AG09319 (cell line): ENCODE measurements at places on chromosomes 5 and 9.

- DNase-seq = no peak
Measured at GRCh38 chr5:151318850-151319732, 15.5 kb upstream of the SLC36A3 start.

DNA sequence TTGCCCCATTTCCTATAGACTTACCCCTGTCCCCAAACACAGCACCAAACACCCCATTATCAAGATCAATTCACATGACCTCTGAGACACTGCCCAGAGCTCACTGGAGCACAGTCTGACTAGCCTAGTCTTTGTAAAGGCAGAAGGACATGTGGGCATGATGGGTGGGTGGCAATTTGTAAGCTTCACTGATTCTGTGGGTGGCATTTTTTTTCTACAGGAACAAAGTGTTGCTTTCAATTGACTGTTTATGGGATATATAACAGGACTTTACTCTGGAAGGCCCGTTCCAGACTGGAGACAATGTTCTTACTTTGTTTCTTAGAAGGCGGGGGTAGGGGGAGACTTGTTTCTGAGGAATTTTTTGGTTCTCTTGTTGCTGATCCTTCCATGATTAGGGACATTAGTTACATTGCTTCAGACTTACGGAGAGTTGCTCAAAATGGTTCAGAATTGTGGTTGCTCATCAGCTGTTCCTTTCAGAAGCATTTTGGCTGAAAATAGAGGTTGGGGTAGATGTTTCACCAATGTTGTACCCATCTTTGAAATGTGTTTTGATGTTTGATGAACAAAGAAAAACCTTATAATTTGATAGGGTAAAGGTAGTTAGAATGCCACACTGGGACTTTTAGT, 20.2 kb downstream of the NNT start:
- no peak for DNase-seq

DNA sequence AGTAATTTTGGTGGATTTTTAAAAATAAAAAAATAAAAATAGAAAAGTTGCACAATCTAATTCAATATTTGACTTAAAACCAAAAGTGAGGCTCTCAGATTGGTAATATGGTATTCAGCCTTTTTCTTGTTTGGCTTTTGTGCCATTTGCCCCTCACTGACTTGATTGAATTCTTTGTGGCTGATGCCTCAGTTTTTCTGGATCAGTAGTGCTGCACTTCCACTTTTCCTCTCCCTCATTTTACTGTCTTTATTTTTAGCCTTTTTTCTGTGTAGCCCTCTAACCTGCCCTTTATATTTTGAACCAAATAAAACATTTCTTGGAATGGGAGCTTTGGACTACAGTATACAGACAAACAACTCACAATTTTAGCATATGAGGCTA, 3.8 kb upstream of the MSMP start:
- no peak for DNase-seq

DNA sequence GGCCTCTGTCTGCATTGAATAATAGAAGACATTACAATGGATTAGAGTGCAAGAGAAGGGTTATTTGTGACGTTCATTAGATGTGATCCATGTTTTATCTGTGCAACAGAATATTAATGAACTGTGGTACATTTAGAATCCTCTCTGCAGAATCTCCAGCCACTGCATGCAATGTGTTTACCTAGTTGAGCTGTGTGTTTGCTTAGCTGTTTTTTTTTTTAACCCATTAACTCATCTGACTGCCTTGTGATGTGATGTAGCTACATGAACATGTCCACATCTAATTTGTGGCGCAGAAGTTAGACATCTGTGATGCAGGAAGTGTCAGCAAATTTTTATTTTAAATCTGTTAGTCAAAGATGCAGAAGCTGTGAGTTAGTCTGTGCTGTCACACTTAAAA, 236.9 kb downstream of the CD180 start:
- DNase-seq = no peak

DNA sequence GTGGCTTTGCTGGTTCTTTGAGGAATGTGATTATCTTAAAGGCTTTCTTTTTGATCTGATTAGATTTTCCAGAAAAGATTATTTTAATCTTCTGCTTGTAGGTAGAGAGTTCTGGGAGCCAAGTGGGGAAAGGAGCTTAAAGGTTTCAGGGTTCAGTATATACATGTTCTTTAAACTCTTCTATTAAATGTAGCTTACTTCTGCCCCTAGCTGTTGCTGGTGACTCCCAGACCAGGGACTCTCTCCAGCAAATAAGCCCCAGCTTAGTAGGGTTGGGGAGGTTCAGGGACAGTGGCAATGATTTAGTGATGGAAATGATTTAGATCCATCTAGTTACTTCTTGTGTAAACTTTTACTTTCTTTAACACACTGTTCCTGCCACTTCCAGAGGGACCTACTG, 72.2 kb downstream of the SLC12A2 start:
- no peak for DNase-seq

DNA sequence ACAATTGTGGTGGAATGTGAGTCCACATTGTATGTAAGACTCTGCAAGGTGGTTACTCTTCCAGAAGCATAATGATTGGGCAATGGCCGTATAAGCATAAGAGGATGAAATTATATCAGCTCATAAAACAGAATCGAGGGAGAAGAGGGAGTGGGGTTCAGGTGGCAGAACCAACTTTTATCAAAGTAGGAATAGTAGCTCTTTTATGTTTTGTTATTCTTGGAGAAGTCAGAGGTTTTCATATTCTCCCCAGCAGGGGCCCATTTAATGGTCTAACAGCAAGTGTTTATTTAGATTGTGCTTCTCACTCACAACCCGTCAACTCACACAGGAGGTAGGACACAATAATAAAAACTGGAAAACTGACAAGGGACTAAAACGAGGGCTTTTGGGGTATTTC, 291.3 kb upstream of the CD180 start:
- no peak for DNase-seq

GRCh38 chr5:137462816-137463520, 36.2 kb downstream of the SPOCK1 start:
- DNase-seq = no peak

DNA sequence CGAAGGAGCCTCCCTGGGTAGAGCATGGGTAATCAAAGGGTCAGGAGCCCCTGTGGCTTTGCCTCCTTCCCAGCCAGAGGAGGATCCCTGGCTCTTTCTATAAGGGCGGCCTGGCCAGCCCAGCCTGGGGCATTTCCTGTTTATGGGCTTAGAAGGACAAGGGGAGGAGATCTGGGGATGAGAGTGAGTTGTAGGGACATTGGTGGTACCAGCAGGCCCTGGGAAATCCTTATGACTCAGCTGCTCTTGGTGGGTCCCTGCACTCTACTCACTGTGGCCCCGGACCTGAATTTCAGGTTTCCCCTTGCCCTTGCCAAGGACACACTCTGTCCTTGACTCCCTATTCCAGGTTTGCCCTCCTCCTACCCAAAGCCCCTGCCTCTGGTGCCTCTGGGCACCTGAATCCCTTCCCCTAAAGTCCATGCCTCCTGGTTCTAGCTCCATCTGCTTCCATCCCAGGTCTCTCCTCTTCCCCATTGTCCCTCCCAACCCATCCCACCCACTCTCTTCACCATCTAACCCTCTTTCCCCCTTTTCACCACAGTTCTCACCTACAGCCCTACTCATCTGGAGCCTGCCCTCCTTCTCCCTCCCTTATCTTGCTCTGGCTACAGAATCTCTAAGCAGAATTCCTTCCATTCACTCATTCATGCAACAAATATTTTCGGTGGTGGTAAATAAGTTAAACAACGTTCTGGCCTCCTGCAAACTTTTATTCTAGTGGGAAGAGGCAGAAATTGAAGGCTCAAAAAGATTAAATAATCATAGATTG, 34.9 kb downstream of the PCDH1 start:
- no peak for DNase-seq

DNA sequence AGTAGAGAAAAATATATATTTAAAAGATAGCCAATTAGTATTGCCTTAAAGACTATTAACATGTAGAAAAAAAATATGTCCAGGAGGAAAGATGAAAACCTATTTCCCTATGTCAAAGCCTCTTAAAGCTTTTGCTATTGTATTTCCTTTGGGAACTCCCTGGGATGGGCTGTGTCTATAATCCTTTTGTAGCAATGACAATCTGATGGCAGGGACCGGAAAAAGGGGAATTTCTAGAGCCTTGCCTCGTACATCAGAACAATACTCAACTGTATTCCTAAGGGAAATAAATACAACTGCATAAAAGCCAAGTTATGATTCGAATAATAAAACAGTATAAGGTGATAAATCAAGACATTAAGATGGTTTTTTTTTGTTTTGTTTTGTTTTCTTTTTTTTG, 257.3 kb downstream of the MLLT3 start:
- no peak for DNase-seq

GRCh38 chr9:77024776-77025545, 5.5 kb downstream of the FOXB2 start:
- DNase-seq = no peak

GRCh38 chr5:143539742-143540141, 136.3 kb upstream of the NR3C1 start:
- DNase-seq = no peak

DNA sequence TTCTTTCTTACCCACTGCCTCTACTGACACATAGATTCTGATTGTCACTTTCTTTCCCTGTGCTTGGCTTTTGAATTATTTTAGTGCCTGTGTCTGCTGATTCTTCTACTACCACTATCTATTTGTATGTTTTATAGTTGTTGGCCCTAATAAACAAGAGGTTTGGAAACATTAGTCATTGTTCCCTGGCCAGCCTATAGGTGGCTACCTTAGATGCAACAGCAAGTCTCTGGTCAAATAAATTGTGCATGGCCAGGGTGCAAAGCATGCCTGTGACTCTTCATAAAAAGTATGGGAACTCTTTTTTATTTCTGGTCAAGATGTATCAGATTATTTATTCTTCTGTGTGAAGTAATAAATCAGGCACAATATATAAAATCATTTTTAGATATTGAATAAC, 124.4 kb downstream of the PLK2 start:
- DNase-seq = no peak

GRCh38 chr5:134177369-134178095, 782 bp upstream of the SKP1 start:
- DNase-seq = no peak

DNA sequence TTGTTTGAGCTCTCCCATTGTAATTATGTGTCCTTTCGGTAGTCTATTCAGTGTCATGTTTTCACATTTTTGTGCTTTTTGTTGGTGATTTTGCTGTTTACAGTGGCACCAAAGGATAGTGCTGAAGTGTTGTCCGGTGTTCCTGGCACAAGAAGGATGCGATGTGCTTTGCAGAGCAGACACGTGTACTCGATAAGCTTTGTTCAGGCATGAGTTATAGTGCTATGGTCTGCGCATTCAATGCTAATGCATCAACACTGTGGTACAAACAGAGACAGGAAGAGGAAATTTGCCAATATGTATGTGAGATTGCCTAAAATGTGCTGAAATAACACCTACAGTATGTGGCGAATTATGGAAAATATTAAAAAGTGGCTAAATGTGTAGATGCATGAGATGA, 913.4 kb upstream of the ACO1 start:
- no peak for DNase-seq

GRCh38 chr9:87088192-87088591, 140.9 kb upstream of the GAS1 start:
- no peak for DNase-seq
